ENCODE measurements at places on chromosomes 12 and 14.

- peak; percentile 46 for DNase-seq
These were observed 78.3 kb upstream of the BDKRB2 start for GRCh38 chr14:96126339-96126782.

GRCh38 chr14:74543771-74544438 is 50.3 kb downstream of the ISCA2 start:
- DNase-seq: no peak

GRCh38 chr12:8517971-8518370 is 4.7 kb downstream of the CLEC4D start:
- no peak for DNase-seq

- DNase-seq: no peak
These were observed 671 bp downstream of the SPTB start for GRCh38 chr14:64878837-64879634.

DNA sequence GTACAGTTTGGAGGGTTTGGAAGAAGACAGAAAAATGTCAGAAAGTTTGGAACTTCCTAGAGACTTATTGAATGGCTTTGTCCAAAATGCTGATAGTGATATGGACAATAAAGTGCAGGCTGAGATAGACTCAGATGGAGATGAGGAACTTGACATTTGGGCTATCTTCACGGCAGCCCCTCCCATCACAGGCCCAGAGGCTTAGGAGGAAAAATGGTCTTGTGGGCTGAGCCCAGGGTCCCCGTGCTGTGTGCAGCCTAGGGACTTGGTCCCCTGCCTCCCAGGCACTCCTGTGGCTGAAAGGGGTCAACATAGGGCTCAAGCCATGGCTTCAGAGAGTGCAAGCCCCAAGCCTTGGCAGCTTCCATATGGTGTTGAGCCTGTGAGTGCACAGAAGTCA is 79.0 kb downstream of the CMAS start:
- no peak for DNase-seq

DNA sequence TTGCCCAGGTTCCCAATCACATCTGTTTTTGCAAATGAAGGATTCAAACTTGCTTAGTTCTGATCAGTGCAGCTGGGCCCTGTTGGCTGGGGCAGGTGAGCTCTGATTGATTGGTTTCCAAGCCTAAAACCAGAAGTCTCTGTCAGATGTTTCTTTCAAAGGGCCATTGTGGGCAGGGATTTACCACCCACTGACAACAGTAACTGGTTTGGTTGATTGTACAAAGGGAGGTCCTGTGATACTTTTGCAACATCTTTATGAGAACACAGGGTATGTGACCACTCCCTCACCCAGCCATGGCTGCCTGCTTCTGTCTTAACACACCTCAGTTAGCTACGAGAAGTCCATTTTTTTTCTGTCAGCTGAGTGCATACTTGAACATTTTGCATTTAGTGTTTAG is 184.1 kb downstream of the FLRT2 start:
- DNase-seq: no peak

GRCh38 chr14:73188501-73188911 is 48.8 kb upstream of the PAPLN start:
- no peak for DNase-seq

GRCh38 chr12:28177461-28177860 is 12.8 kb upstream of the CCDC91 start:
- DNase-seq: no peak

GRCh38 chr14:103087343-103087835 is 3.4 kb downstream of the LBHD2 start:
- DNase-seq: no peak

DNA sequence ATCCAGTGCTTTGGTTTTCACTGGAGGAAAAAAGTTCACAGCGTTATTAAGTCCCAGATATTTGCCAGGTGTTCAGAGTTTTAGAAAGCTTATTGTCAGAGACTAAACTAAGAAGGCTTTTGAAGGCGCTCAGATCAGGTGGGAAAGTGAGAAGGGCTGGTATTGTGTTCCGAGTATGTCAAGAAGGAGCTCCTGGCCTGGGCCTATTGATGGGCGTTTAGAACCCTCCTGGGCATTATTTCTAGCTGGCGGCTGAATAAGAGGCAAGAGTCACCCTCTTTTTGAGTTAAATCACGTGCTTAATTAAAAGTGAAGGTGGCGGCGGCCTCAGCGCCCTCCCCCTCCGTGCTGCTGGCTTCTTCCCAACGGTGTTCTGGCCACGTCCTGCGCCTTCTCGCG is 20.9 kb upstream of the GNS start:
- no peak for DNase-seq

DNA sequence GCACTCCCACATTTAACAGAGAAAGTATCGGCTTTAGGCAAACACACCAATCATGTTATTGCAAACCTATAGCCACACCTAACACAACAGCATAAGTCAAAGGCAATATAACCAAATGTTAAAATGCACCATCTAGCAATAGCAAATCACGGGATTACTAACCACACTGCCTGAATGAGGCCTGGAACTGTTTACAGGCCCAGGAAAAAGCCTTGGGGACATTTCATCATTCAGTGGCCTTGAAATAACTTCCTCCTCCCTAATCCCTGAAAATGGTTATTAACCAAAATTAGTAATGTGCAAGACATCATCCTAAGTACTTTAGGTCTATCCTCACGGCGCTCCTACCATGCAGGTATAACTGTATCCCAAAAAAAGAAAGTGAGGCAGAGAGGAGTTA is 2.3 kb downstream of the GALC start:
- no peak for DNase-seq

- no peak for DNase-seq
These were observed 28.4 kb upstream of the GAS2L3 start for GRCh38 chr12:100545092-100545491.

GRCh38 chr14:98542316-98542715 is 729.7 kb downstream of the BCL11B start:
- DNase-seq: no peak

GRCh38 chr12:60265741-60266140 is 669.9 kb downstream of the SLC16A7 start:
- no peak for DNase-seq

GRCh38 chr12:43797561-43798217 is 8.4 kb downstream of the TWF1 start:
- no peak for DNase-seq

GRCh38 chr12:103169-103981 is 36.8 kb downstream of the IQSEC3 start:
- DNase-seq: peak; percentile 4

DNA sequence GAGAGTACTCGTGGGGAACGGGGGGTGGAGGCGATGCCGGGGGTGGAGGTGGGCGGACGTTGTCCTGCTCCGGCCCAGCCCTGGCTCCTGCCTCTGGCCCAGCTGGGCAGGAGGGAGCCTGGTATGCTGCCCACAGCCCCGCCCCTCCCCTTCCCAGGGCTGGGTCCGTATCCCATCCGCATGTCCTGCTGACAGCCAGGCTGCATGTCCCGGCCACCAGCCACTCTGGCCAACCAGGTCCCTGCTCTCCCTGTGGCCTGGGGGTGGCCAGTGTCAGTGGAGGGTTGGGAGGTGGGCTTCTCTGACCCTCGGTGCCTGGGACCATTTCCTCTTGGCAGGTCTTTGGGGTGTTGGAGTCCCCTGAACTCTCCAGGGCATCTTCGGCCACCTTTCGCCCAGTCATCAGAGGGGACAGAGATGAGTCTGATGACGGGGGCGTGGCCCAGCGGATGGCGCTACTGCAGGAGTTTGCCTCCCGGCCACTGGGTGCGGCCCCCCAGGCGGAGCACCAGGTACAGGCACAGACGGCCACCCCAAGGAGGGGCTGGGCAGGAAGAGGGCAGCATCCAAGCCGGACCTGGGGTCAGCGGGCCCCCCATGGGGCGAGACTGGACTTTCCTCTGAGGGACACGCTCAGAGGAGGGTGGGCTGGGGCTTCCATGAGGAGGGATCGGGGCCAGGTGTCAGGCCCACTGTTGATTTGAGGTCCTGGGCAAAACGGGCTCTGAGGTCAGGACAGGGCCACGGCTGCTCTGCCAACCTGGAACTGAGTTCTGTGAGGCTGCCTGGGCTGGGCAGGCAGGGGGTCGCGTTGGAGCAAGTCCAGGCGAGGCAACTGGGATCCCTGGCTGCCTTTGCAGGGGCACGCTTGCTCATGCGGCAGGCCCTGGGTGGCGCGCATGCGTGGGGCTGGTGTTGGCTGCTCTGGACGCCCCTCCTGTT is 20.2 kb downstream of the CEP170B start:
- DNase-seq: no peak

DNA sequence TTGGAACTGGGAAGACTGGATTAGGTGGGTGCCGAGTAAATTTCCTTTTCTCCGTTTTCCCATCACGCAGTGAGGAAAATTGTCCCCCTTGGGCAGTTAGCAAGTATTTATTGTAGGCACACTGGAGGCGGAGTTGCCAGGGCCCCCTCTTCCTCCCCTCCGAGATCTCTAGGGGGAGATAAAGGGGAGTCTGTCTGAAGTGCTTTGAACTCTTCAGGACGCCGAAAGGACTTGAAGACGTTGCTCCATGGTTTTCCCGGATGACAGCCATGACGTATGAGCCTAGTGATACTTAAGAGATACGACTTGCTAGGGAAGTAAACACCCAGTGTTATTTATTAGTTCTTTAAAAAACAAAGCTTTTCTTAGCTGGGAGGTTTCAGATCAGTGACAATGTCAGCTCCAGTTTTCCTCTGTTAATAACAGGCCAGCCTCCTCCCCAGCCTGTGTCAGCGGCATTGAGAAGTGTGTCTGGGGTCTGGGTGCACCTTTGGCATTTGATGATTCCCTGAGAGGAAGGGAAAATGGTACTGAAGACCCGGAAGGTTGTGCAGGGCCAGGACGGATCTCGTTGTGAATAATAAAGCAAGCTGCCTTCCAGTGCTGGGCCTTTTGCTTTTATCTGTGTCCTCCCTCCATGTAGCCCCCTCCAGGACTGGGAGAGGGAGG is 78.7 kb downstream of the TSPAN9 start:
- DNase-seq: no peak

DNA sequence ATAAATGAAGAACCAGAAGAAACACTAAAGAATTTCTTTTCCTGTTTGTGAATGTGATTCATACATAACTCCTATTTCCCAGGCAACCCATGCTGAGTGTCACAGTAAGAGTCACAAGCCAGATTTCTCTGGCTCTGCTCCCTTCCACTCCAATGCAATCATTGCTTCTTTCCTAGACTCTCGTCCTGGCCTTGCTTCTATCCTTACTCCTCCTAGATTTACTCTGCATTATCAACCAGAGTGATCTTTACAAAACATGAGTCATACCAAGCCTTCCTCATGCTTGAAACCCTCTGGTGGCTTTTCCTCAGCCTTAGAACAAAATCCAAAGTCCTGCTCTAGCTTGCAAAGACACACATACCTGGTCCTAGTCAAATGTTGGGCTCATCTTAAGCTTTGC is 13.3 kb downstream of the IL22 start:
- no peak for DNase-seq

- DNase-seq: no peak
These were observed 20.7 kb downstream of the PHLDA1 start for GRCh38 chr12:76010732-76011458.

DNA sequence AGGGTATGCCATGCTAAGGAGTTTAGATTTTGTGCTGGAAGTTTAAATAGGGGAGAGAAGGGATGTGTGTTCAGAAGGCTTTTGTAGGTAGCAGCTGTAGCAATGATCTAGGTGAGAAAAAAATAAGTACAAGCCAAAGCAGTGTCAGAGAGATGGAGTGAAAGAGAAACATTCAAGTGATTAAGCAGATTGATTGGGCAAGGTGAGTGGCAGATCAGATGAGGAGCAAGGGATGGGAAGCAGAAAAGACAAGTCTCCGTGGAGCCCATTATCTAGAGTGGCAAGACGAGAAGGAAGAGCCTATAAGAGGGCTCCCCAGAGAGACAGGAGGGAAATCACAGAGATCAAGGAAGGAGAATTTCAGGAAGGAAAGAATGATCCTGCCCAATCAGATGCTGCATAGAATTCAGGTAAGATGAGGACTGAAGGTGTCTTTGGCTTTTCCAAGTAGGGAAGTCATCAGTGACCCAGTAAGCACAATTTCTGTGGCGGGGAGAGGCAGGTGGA is 133.5 kb downstream of the ETV6 start:
- DNase-seq: no peak

DNA sequence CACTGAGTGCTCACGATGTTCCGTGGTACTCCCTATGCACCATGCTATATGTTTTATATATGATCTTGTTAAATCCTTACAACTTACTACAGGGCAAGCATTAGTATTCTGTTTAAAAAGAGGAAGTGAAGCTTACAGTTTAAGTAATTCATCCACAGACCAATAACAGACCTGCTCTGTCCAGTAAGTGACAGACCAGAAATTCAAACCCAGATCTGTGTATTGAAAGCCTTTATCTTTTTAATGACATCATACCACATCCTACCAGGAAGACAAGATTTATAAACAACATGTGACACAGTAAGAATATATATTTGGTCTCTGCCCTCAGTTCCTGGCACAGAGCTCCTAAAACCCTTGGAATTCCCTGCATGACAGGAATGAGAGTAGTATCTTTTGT is 206.5 kb downstream of the STXBP6 start:
- no peak for DNase-seq

GRCh38 chr12:119544765-119545625 is 48.6 kb upstream of the TMEM233 start:
- DNase-seq: peak; percentile 54

- no peak for DNase-seq
These were observed 16.5 kb downstream of the APPL2 start for GRCh38 chr12:105219261-105220028.

DNA sequence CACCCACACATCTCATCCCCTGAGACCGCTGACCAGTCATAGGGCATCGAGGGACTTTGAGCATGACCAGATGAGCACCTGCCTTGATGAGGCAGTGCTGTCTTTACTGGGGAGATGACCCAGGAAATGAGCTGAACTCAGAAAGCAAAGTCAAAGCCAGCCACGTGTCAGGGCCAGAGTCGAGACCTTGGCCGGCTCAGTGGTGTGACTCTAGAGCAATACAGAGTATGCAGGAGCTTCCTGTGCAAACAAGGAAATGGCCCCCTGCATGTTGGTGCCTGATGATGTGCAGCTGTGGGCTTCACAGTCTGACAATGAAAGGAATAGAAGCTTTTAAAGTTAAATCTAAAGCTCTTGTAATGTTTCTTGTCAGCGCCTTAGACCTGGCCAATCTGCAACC is 332.9 kb downstream of the PCNX1 start:
- DNase-seq: no peak

- DNase-seq: no peak
These were observed 12.4 kb downstream of the ATF7 start for GRCh38 chr12:53613821-53614220.

- DNase-seq: no peak
These were observed 55.7 kb downstream of the PCNX1 start for GRCh38 chr14:70962935-70963334.

- no peak for DNase-seq
These were observed 395.8 kb upstream of the FBXO33 start for GRCh38 chr14:39827901-39828655.
